Esophagus mucosa (tissue), 1 donor: ENCODE measurements at places on chromosomes 5 and 9. TPM values are rescaled to one million over a fixed set of nuclear protein-coding genes. Genes with fewer than 3 reads are reported as not detected.

The ST6GALNAC6 gene
- 13.0 TPM for total RNA-seq

The SOWAHA gene
- total RNA-seq: 0.04 TPM

The GDA gene
- total RNA-seq: 0.52 TPM

The GKAP1 gene
- total RNA-seq: 1.6 TPM

The SARDH gene
- 0.12 TPM for total RNA-seq

The SPINK4 gene
- not detected for total RNA-seq

The CD14 gene
- total RNA-seq: 6.7 TPM

The POC5 gene
- total RNA-seq: 5.5 TPM

The BRIX1 gene
- total RNA-seq: 22.0 TPM

The GNA14 gene
- 0.60 TPM for total RNA-seq
